ENCODE measurements at places on chromosomes 7 and 10. TPM values are rescaled to one million over a fixed set of nuclear protein-coding genes. Genes with fewer than 3 reads are reported as not detected.

Gene TMEM130
- total RNA-seq: 6.3 TPM

Gene PARP12
- 7.5 TPM for total RNA-seq

Gene NUTM2B
- total RNA-seq: 2.8 TPM

Gene KCP
- total RNA-seq: 1.3 TPM

Gene ITPRID1
- total RNA-seq: 5.3 TPM

Gene TMEM196
- total RNA-seq: 12.8 TPM

Gene OR2A1
- not detected for total RNA-seq

Gene ZNF804B
- 9.7 TPM for total RNA-seq

Gene CABCOCO1
- total RNA-seq: 1.6 TPM

Gene LDB1
- 103 TPM for total RNA-seq

Gene PLCE1
- 18.2 TPM for total RNA-seq

Gene NPY4R2
- total RNA-seq: 0.31 TPM

Gene SAMD9
- 1.6 TPM for total RNA-seq

Gene PLAC9
- 1.3 TPM for total RNA-seq

Gene CALY
- total RNA-seq: 13.5 TPM

Gene ZEB1
- 86.7 TPM for total RNA-seq
